ENCODE measurements at places on chromosomes 2 and 18.

GRCh38 chr2:7075834-7076233 lies 158.6 kb downstream of the RNF144A start:
- DNase-seq, result no peak

GRCh38 chr18:79507076-79507545 lies 111.4 kb downstream of the NFATC1 start:
- no peak for DNase-seq

GRCh38 chr2:47083886-47084687 lies 71.0 kb downstream of the STPG4 start:
- no peak for DNase-seq

GRCh38 chr2:198448789-198449188 lies 644.4 kb downstream of the PLCL1 start:
- no peak for DNase-seq

GRCh38 chr2:171146071-171146470 lies 14.6 kb downstream of the TLK1 start:
- DNase-seq, result no peak

GRCh38 chr18:58216071-58216481 lies 172.1 kb downstream of the NEDD4L start:
- DNase-seq, result no peak

DNA sequence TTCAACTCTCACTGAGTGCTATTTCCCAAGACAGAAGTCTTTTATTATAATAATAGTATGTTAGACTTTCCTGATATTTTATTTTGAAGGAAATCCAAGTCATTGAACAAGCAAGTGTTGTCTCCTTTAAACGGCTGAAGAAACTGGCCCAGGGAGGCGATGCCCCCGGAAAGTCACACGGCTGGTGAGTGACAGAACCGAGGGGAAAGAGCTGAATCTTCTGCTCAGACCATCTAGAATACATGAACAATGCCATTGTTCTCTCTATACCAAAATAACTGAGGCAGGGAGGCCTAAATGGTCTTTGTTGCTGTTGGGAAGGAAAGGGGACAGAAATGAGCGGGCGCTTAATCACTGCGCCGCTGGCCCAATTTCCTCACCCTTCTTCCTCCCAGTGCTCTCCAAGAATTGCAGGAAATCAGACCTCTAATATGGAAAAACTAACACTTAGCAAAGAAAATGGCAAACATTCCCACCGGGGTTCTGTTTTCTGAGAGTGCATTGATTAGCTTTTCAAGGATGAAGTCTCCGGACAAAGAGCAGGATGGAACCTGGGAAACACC lies 101.5 kb downstream of the KLF7 start:
- DNase-seq, result no peak

- DNase-seq, result no peak
Observed at GRCh38 chr2:57943315-57943714, 103.3 kb upstream of the VRK2 start.

DNA sequence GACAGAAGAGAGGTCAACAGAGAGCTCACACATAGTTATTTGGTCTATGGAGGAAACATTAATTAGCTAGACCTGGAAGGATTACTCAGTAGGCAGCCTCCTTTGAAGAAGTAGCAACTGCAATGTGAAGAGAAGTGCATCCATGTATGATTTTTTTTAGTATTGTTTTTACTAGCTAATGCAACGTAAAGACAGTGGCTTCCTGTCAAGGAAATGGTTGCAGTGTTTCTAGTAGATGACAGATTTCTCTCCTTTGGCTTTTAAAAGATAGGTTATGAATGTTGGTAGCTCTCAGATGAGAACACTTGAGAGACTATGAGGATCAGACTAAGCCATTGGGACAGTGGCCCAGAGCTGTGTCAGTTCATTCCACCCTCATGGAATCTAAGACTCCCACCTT lies 175.8 kb downstream of the AGPS start:
- DNase-seq, result no peak

- no peak for DNase-seq
Observed at GRCh38 chr2:183490914-183491313, 366.7 kb downstream of the NUP35 start.

DNA sequence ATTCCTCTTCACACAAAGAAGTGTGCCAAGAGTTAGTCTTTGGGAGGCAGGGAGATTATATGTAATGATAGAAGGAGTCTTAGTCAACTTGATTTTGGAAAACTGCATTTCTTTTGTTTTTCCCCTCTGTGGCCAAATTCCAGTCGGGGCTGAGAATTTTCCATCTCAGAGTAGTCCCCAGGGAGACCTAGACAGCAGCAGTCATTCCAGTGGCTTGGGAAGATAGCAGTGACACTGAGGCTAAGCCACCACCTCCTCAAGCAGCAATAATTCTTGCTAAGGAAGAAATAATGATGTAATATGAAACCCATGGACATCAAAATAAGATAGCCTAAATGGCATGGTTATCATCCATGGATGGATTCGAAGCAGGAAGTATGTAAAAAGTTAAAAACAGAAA lies 21.0 kb upstream of the CCDC141 start:
- no peak for DNase-seq

- no peak for DNase-seq
Observed at GRCh38 chr2:131394147-131394931, 30.4 kb upstream of the RAB6D start.

DNA sequence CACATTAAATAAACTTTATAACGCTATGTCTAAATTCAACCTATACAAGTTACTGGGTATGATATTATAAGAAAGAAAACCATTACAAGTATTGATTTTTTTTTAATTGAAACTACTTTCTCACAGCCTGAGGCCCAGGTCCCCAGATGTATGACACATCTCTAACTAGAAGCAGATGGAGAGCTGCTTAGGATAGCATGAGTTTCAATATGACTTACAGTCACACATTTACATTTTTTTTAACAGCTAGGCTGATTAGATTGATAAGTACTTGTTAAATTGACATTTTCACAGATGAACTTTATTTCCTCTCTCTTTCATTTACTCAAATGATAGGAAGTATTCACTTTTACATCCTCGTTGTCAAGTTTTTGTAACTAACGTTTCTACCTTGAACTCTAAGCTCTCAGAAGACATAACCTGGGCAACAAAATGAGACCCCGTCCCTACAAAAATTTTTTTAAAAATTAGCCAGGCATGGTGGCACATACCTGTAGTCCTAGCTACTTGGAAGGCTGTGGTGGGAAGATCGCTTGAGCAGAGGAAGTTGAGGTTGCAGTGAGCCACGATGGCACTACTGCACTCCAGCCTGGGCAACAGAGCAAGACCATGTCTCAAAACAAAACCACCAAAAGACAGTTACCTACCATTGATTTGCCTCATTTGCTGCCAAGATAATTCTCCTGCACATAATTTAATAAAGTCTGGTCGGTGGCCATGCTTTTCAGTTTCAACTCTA lies 52.4 kb downstream of the STK39 start:
- DNase-seq, result no peak

DNA sequence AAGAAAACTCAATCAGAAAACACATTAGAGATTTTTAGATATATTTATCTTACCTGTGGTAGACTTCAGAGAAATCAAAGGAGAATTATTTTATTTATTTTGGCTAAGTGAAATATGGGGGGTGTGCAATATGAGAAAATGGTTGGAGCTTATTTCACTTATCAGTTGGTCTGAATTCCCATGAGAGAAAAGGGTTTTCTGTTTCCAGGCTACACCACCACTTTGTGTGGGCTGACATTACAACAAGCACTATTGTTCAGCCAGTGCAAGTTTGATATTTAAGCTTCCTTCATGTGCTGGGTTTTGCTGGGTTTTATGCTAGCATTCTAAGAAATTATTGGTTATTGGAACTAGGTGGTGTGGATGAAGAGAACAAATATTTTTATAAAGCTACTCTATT lies 33.5 kb downstream of the RMND5A start:
- no peak for DNase-seq

DNA sequence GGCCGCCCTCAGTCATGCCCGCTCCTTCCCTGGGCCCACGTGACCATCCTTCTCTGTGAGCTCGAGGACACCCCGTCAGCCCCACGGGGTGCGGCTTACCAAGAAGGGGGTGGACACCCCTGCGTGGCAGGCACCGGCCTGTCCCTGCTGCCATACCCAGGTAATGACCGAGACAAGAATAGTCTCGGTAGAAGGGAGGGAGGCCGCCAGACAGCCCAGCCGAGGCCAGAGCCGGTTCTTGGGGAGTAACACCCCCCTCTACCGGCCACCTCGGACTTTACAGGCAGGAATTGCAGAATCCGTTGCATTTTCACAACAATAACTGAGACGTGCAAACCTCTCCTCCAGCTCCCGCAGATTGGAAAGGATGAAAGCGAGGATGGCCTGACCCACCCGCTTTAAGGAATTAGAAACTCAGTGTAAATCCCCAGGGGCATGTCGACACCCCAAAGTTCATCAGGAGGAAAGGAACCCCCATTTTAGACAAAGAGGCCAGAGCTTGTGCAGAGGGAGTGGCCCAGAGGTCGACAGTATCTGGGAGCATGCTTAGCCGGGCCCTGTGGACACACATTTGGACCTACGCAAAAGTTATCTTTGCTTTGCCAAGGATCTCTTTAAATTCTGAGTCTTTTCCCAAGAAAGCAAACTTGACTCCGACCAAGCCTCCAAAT lies 60.1 kb upstream of the GLI2 start:
- no peak for DNase-seq

- peak; percentile 56 for DNase-seq
Observed at GRCh38 chr2:27303093-27304025, 4.9 kb downstream of the UCN start.

GRCh38 chr2:114022360-114023085 lies 132.6 kb downstream of the ACTR3 start:
- no peak for DNase-seq

DNA sequence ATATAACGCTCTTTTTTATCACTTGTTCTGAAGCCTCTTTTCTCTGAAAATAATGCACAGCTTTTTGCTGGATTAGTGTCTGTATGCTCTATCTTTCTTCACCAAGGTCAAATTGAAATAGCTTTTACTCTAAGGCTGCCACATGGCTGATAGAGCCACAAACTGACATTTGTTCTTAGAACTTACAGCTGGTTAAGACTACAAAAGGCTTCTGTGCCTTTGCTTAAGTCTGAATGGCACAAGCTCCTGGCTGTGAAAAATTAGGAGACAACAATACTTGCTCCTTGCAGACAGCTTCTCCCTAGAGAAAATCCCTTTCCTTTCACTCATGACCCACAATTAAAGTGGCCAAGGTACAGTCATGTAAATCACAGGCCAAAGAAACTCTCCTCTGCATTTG lies 515.3 kb downstream of the DSC3 start:
- DNase-seq, result no peak

- DNase-seq, result no peak
Observed at GRCh38 chr2:162382278-162382677, 38.3 kb downstream of the GCA start.

- no peak for DNase-seq
Observed at GRCh38 chr2:159715451-159715850, 3.1 kb downstream of the MARCHF7 start.

- DNase-seq, result no peak
Observed at GRCh38 chr2:150978053-150978452, 283.6 kb downstream of the RBM43 start.

GRCh38 chr2:209208211-209208610 lies 215.6 kb upstream of the MAP2 start:
- no peak for DNase-seq

- peak; percentile 22 for DNase-seq
Observed at GRCh38 chr18:22609642-22610041, 191.9 kb upstream of the CTAGE1 start.

DNA sequence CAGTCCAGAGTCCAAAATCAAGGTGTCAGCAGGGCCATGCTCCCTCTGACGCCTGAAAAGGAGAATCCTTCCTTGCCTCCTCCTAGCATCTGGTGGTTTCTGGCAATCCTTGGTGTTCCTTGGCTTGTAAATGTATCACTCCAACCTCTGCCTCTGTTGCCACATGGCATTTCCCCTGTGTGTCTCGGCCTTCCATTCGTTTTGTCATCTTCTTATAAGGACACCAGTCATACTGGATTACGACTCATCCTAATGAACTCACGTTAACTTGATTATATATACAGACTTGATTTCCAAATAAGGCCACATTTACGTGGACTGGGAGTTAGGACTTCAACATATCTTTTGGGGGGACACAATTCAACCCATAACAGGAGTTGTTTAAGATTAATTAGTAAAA lies 15.8 kb downstream of the PMAIP1 start:
- DNase-seq, result no peak

DNA sequence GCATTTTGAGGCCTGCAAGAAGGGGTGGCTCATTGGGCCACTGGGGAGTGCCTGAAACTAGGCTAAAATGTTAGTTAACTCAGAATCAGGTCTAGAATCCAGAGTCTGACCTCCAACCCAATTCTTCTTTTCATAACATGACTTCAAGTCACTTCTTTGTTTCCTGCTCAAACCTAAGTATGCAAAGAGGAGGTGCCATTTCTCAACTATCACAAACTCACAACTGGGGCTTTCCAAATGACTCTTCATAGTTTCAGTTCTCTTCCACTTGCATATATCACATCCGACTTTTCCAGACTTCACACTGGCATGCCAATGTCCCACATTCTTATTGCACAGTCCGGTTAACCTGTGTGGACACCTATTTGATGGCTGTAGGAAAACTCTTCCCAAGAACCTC lies 211.6 kb downstream of the TCF4 start:
- no peak for DNase-seq

- DNase-seq, result no peak
Observed at GRCh38 chr18:26460449-26461091, 87.8 kb downstream of the KCTD1 start.

- DNase-seq, result no peak
Observed at GRCh38 chr2:175203621-175204496, 22.3 kb upstream of the ATP5MC3 start.

GRCh38 chr2:233248999-233249398 lies 2.5 kb upstream of the ATG16L1 start:
- DNase-seq, result no peak

DNA sequence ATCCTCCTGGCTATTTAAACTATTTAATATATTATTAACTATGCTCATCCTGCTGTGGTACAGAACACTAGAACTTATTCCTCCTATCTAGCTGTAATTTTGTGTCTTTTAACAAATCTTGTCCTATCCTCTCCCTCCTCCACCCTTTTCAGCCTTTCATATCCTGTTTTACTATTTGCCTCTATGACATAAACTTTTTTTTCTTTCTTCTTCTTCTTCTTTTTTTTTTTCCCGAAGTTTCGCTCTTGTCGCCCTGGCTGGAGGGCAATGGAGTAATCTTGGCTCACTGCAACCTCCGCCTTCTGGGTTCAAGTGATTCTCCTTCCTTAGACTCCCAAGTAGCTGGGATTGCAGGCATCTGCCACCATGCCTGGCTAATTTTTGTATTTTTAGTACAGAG lies 201.5 kb downstream of the LPIN1 start:
- no peak for DNase-seq

- no peak for DNase-seq
Observed at GRCh38 chr18:49728542-49728941, 84.8 kb downstream of the ACAA2 start.

DNA sequence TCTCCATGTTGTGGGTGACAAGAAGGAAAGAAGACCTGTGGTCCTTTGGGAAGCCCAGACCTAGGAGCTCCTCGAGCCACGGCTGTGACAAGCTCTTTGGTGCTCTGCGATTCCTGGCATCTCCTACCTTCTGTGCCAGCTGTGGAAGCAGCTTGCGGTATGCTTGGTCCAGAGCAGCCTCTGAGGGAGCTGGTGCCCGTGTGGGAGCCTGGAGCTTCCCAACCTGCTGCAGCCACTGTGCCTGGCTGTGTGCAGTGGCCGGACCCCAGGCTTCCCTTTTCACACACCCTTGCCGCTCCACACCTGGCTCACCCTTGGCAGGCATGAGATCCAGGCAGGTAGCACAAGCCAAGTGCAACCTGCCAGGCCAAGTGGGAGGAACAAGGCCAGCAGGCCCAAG lies 1328.6 kb upstream of the SLC39A10 start:
- no peak for DNase-seq

Measured in HFF-Myc (cell line).